ENCODE measurements at places on chromosomes 16 and 17.

DNA sequence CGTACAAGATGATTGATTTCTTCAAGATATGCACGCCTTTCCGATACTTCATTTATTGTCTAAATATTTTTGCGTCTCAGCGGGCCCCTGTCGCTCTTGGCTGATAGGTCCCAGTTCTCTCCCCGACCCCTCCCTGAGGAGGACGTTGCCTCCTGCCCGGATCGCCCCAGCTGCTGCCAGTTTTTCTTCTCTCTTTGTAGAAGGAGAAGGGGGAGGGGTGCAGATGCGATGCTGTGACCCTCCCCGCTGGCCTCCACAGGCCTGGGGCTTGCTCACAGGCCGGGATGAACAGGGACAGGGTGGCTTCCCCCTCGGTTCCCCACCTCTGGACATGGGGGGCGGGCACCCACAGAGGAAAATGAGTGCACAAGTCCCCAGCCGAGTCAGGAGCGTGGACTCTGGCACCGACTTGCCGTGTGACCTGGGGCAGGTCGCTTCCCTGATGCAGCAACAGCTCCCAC is 53.6 kb upstream of the ZC3H18 start:
- no peak for DNase-seq

DNA sequence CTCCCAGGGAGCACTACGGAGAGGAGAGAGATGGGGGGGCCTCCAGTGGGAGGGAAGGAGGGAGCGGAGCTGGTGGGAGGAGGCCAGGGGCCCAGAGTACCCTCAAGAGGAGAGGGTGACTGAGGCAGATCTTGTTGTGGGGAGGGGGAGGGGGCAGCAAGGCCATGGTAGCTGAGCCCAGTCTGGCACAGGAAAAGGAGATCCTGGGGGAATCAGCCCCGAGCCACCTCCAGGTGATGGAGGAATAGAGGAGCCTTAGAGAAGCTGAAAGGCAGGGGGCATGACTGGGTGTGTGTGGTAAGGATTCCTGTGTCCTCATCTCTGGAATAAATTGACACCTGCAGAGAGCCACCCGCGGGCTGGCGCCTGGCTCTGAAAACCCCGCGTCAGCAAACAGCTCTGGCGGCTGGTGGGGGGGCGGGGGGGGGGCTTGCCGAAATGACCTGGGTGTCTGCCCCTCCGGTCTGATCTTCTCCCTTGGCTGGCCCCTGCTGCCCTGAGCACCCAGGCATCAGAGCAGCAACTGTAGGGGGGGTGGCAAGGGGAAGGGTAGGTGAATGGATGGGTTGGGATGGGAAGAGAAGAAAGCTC is 1.3 kb upstream of the NLGN2 start:
- no peak for DNase-seq

GRCh38 chr16:31079342-31079944 is 5.2 kb downstream of the ZNF646 start:
- no peak for DNase-seq

- DNase-seq: peak; percentile 84
Measured at GRCh38 chr17:36856222-36856621, 81.1 kb upstream of the LHX1 start.

DNA sequence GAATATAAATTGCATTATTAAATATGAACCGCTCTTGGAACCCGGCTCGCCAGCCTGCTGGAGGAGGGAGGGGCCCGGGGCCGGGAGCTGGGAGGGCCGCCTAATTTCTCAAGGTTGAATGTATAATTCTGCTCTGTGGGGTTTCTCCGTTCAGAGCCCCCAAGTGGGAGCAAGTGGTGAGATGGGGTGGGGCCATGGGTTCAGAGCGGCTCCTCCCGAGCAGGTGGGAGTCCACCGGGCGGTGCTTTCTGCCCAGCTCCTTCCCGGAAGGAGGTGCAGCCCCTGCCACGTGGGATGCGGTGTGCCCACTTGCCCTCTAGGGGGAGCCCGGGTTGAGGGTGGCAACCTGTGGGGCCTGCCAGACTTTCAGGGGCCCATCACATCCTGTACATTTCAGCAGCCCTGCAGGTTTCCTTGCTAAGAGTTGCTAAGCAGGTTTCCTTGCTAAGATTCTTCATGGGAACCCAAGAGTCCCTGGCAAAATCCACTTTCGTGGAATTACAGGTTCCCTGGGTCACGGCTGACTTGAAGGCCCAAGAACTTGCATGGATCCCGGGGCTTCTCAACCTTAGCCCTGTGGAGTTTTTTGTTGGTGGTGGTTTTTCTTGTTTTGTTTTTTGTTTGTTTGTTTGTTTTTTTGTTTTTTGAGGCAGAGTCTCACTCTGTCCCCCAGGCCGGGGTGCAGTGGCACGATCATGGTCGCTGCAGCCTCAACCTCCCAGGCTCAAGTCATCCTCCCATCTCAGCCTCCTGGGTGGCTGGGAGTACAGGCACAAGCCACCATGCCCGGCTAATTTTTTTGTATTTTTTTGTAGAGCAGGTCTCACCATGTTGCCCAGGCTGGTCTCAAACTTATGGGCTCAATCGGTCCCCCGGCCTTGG is 196.7 kb upstream of the GSE1 start:
- peak; percentile 42 for DNase-seq

DNA sequence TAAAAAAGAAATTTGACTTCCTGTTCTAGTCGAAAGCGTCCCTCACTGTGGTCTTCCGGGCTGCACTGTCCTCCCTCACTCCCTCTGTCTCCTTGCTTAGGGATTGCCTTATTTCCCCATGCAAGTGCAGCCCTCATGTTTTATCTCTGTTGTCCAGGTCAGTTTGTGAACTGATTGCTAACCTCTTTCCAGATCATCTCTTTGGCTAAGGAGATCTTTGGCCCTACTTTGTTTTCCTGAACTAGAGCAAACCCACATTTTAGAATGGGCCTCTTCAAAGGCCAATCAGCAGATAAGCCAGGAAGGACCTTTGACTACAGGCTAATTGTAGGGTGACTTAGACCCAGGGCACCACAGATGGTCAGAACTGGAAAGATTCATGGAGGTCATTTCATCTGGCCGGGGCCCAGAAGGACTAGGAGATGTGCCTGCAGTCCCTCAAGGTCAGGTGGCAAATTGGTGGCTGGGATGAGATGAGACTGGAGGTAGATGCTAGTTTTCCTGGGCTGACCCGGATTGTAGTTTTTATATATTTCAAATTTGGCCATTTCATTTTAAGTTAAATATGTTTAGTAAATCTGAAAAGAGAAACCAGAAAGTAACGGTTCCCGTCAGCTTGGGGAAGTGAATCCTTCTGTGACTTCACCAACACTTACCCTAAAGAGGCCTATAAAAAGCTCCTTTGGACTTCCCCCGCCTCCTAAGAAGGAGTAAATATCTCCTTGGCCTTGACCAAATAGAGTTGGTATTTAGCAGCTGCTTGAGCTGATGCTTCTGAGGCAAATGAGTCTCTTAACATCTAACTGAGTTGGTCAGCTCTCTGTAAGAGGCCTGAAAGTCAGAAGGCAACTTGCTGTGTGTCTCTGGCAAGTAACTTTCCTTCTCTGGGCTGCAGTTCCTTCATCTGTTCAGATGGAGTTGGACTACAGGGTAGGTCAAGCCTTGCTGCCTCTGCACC is 6.2 kb upstream of the SLC25A19 start:
- no peak for DNase-seq

DNA sequence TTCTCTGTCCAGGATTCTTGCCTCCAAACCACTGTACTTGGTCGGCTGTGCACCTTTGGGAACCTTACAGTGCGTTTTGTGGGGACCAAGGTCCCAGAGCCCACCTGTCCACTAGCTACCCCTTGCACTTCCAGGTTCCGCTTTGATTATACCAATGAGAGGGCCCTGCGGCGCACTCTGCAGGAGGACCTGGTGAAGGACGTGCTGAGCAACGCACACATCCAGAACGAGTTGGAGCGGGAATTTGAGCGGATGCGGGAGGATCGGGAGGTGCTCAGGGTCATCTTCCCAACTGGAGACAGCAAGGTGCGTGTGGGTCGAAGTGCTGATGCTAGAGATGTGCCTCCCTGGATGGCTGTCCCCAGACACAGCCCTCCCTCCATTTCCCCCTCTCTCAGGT is 18.8 kb downstream of the POLR2A start:
- DNase-seq: no peak

- DNase-seq: no peak
Measured at GRCh38 chr16:47958726-47959125, 197.1 kb downstream of the ABCC12 start.

GRCh38 chr17:4498461-4499397 is at the start of gene SPNS2:
TSS of gene SPNS2 (plus strand) at chr17:4498881. CDS start at chr17:4499048, 167 bp downstream.
- peak; percentile 19 for DNase-seq

GRCh38 chr16:23902034-23902747 is 66.4 kb downstream of the PRKCB start:
- DNase-seq: no peak

DNA sequence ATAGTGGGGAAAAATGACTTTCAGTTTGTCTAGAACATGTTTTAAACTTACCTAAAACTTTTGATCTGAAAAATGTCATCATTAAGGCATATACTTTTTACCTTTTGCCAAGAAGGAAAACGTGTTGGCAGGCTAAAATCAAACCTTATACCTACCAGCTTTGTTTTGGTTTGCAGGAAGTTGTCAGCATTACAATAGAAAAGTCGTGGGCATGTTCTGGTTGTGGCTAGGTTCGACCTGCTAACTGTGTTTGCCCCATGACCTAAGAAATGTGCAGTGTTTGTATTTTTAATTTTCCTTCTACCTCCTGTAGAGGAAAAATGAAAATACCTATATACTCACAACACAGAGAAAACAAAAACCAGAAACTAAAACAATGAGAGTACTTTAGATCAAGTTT is 13.0 kb downstream of the SKAP1 start:
- no peak for DNase-seq

GRCh38 chr17:43987131-43988021 is 17.0 kb upstream of the NAGS start:
- no peak for DNase-seq

DNA sequence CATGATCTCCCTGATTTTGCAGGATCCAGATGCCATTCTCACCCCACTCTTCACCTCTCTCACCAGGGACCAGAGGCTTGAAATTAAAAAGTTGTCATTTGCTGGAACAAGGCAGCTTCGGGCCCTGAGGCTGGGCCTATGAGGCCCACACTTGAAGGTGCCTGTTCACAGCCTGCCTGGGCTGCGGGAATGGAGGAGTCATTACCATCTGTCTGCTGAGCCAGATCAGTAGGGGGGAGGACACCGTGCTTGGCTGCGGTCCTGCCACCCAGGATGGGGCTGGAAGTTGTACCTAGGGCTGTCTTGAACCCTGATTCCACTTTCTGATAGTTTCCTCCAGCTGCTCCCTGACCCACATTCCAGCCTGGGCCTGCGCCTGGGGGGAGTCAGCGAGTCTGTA is 208.3 kb upstream of the N4BP1 start:
- no peak for DNase-seq

DNA sequence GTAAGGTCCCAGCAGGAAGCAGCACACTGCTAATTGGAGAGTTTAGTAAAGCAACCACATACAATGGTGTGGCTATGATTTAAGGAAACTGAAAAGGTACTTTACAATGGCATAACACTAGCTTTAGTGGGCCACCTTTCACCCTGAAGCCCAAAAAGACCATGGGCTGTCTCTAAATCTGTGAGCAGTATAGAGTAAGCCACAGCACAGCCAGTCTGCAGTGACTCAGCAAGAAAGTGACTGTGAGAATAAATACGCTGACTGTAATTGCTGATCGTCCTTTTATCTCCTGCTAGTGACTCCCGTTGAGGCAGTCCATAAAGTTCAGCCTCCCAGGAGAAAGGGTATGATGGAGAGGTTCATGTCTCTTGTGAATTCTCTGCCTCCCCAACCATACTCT is 679.8 kb upstream of the KIF2B start:
- peak; percentile 3 for DNase-seq

GRCh38 chr16:72210555-72210954 is 38.6 kb upstream of the PMFBP1 start:
- DNase-seq: no peak

- no peak for DNase-seq
Measured at GRCh38 chr16:15757630-15758251, 99.1 kb downstream of the MYH11 start.

GRCh38 chr16:59336136-59336695 is 602.1 kb upstream of the GOT2 start:
- DNase-seq: no peak

- DNase-seq: no peak
Measured at GRCh38 chr16:12426122-12426521, 377.6 kb downstream of the CPPED1 start.

DNA sequence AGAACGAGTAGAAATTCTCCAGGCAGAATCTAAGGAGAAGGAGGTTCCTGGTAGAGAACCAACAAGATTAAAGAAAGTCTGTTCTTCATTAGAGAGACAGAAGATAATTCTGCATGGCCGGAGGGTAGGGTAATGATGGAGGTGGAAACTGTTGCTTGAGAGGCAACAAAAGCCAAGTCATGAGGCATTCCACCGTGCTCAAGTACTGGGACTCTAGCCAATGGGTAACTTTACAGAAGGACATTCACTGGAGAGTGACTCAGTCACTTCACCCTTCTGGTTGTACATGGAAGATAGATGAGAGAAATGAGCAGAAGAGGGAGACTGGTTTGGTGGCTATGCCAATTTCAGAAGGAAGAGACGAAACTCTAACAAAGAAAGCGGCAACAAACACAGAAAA is 53.6 kb upstream of the ANKFN1 start:
- DNase-seq: peak; percentile 20

- DNase-seq: no peak
Measured at GRCh38 chr16:5069854-5070253, 1.8 kb upstream of the ALG1 start.

DNA sequence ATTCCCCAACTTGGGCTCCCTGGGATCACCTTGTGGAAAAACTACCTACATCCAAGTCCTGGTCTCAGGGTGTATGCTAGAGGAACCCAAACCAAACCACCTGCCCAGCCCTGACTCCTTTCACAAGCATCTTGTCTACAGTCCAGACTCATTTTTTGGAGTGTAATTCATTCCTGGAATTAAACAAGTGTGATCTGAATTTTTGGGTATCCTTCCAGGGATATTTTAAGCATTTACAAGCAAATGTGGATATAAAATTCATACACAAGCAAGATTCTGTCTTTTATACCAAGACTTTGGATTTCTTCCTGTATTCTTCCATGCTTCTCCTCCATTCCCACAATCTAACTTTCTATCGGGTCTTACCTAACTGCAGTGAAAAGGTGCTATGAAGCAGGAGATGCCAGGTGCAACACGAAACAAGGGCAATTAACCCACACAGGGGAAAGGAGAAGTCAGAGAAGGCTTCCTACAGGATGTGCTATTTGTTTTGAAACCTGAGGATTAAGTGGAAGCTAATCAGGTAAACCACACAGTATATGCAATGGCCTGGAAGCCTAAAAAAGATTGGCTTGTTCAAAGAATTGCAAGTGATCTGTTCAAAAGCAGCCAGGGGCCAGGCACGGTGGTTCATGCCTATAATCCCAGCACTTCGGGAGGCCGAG is 417.2 kb upstream of the C16orf82 start:
- DNase-seq: no peak

GRCh38 chr17:17111401-17112393 is 69.4 kb downstream of the MPRIP start:
- no peak for DNase-seq

- DNase-seq: no peak
Measured at GRCh38 chr17:40418428-40418706, 671 bp upstream of the TOP2A start.

- DNase-seq: peak; percentile 92
Measured at GRCh38 chr16:53768593-53768992, 64.6 kb downstream of the FTO start.

- no peak for DNase-seq
Measured at GRCh38 chr17:2704031-2704889, 7.3 kb downstream of the CLUH start.

GRCh38 chr16:81681311-81681710 is 97.8 kb upstream of the PLCG2 start:
- DNase-seq: no peak

- no peak for DNase-seq
Measured at GRCh38 chr17:58328195-58329034, at the start of gene TSPOAP1. TSS of gene TSPOAP1 (minus strand) at chr17:58328795. CDS start at chr17:58327920, 875 bp downstream.

- DNase-seq: no peak
Measured at GRCh38 chr16:57571098-57571497, 28.7 kb downstream of the ADGRG5 start.
